ENCODE measurements at places on chromosomes 5 and 9.

DNA sequence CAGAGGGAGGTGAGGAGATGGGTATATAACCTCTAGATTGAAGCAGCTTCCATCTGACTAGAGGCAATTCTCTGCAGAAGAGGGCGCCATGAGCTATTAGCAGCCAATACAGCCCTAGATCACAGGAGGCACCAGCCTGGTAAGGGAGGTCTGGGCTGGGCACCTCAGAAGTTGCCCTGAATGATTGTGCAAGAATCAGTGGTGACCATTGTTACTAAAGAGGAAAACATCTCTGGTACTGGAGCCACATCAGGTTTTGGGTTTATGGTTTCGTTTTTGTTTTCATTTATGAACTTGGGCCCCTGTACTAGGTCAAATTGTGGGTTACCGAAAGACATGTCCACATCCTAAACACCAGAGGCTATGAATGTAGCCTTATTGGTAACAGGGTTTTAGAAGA, 342.0 kb downstream of the MLLT3 start:
- DNase-seq, result no peak

- DNase-seq, result no peak
These were observed 54.3 kb downstream of the ANKRD55 start for GRCh38 chr5:56178823-56179222.

DNA sequence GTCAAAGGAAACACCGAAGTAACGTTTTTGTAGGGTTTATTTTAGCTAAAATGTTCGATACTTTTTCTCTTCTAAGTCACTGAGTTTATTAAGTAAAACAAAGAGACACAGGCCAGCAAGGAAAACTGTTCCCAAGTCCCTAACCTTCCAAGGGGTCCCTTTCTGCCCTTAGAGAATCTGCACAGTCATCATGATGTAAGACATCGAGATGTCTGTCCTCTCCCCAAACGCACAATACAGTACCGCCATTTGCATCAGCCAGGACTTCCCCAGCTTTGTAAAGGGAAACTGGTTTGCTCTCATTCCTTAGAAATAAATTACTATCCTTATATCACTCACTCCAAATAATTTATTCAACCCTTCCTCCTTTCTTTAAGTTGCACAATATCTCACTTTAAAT, 89.3 kb downstream of the MARCHF11 start:
- DNase-seq, result no peak

- DNase-seq, result no peak
These were observed 48.8 kb downstream of the NTNG2 start for GRCh38 chr9:132210472-132211145.

DNA sequence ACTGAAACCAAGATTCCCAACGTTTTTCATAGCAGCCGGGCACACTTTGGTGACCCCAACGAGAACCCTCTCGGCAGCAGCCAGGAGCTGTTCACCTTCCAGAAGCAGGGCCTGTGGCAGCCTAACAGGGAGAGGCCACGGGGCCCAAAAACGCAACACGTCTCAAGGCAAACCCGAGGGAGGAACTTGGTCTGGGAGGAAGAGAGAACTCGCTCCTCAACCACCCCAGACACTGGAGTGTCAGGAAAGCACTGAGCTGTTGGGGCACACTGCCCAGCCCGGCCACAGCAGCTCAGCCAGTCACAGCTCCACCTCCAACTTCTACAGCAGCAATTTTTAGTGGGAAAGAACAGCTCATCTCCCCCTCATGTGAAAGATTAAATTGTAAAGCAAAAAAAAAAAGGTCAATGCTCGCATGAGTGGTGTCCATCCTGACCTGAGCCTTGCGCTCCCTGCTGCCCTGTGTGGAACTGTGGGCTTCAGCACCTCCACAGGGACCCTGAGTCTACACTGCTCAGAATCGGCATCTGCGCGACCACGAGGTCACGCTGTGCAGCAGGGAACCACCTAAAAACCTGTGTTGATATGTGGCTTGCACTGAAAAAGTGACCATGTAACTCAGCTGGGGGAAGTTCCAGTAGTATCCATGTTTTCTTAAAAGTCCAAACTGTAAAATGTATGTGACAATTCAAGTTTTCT, 55.0 kb downstream of the IPPK start:
- DNase-seq, result no peak

DNA sequence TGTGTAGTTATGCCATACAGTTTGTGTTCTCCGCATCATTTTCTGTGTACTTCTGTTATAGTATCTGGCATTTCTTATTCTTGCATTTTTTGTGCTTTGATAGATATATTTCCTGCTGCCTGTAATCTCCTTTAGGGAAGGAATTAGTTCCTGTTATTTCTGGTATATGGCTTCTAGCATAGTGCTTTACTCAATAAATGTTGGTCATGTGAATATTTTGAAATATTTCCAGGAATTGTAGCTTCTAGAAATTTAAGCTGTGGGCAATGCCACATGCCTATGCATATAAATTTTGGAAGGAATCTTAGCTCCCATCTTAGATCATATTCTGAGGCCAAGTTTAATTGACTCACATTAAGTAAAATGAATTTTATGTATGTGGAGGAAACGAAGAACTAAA, 11.5 kb upstream of the PRRC1 start:
- no peak for DNase-seq

DNA sequence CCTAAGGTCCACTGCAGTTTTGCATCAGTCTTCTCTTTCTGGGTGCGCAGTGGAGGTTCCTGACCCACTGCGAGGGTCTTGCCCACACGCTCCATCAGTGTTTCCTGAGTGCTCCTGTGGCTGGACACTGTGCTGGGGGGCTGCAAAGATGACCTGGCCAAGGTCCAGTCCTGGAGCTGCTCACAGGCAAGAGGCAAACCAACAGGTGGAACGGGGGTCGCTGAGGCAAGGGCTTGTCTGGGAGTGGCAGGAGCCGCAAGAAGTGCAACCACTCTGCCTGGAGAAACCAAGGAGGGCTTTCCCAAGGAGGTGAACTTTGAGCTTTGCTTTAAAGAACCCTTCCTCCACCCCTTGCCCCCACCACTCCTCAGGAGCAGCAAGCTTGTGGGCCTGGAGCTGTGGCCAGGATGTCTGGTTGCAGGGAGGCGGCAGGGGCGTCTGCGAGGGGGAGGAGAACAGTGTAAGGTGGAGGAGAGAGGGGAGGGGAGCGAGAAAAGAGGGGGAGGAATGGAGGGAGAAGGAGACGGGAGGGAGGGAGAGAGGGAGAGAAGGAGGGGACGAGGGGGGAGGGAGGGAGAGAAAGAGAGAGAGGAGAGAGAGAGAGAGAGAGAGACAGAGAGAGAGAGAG, 444 bp upstream of the CPLX2 start:
- DNase-seq, result no peak

DNA sequence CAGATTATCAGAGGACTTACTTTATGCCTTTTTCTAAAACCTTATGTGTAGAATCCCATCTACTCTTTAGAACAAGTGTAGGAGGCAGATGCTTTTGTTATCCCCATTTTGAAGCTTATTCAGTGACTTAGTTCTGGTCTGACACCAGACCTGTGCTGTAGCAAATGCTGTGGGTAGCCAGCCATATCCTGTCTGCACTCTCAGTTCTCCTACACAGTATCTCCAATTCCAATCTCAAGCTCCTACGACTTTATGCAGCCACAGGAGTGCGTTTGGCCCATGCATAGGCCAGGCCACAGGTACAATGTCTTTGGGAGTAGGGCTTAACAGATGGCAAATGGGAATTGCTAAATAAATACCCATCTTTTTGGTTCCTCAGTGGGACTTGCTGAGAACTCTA, 292.6 kb downstream of the MCTP1 start:
- no peak for DNase-seq

DNA sequence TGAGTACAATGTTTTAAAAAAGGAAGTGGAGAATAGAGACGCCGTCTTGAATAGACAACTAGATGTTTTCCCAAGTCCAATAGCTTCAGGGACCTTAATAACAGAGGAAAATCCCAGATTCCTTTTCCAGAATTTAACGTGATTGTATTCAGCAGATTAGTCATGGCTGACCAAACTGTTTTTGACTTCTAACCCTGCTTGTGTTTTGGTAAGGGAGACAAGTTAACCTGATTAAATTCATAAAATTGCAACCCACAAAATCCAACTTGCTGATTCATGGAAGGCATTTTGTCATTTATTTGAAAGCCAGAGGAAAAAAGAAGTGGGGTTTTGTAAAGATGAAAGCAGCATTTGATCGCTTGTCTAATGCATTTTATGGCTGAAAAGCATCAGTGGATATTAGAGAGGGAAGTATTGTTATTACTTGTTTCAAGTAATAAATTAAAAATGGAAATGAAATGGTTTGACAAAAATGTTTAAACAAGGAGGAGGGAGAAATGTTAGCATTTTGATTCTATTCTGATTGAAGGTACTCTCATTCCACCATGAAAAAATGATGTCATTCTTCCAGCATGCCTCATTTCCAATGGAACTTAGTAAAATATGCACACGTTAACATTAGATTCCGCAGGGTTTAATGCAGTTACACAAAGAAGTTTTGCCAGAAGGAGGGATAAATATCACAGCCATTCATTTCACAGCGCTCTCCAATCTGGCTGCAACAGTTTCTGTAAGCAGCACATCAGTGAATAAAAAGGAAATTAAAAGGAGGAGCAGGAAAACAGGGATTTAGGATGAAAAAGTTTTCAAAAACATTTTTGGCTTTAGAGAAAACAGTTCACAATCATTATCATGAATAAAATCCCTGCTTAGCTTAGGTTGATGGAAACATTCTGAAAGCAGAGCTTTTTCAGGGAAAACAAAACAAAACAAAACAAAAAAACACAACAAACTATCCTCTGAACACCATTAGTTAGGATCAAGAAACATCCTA, 314.7 kb downstream of the PRR16 start:
- DNase-seq, result no peak

- DNase-seq, result no peak
These were observed 104.0 kb upstream of the SSBP2 start for GRCh38 chr5:81854915-81855314.

DNA sequence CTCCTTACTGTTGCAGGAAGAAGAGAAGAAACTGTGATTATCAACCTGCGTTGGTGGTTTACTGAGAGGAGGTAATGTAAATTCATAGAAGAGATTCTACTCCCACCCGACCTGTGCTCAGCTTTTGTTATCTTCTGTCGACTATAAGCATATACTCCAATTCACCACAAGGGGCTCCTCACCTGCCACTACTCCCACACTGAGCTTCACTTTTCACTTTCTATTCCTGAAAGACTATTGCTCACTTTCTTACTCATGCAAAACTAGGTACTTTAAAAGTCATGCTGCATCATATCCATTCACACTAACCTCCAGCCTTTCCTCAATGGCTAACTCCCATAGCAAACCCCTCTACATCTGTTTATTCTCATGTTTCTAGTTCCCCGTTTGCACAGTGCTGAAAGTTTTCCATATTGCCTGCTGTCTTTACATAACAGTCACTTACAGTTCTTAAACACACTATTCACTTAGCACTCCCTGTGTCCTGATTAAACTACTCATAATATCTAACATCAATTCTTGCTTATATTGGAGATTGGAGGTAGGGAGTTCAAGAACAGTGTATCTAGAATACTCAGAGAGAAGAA, 1062.6 kb downstream of the NR2F1-AS1 start:
- DNase-seq, result no peak

DNA sequence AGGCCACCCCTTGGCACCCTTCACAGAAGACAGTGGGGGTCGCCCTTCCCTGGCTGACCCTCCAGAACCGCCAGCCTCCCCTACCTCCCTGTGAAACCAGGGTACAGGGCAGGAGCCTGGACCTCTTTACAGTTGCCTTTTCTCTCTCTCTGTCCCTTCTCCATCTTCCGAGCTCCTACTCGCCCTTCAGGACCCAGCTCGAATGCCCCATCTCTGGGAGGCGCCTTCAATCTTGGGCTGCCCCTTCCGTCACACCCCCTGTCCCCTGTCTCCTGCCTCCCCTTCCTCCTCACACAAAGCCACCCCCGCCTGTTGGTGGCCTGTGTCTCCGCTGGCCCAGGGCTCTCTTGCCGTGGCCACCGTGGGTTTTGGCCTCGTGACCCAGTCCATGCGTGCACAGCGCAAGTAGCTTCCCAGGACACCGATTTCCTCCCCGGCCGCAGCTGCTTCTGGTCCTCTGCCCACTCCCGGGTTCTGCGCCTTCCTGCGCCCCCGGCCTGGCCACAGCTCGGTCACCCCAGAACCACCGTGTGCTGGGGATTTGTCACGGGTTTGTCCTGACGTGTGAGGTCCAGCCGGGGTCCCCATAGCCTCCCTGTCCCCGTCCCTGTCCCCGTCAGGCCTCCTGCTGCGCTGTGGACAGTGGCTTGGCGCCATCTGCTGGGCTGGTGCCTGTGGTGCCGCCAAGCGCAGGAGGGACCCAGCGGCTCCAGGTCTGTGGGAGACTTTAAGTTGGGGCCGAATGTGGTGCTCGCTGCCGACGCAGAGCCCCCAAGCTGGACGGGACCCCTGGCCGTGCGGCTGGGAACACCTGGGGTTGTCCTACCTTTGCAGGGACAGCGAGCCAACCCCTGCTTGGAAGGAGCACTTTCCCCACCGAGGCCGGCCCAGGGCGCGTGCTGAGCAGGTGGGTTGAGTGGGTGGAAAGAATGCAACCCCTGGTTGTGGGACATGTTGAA, 4.0 kb upstream of the TMEM250 start:
- DNase-seq, result peak; percentile 78

- no peak for DNase-seq
These were observed 955 bp downstream of the CDH6 start for GRCh38 chr5:31194468-31194813.

DNA sequence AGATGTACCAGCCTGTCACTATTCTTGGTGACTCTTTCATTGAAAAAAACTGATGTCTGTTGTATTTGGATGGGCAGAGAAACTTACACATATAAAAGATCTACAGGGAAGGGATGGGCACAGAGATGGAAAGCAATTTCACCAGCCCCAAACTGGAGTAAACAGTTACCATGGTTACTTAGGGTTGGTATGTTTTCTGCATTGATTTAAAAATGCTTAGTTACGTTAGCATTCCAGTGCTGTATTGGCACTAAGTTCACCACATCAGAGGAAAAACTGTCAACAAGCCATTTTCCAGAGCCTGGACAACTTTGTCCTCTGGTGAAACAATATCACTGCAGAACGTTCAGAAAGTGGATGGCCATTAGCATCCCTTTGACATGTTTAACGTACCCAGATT, 28.0 kb downstream of the MARCHF3 start:
- DNase-seq, result no peak

GRCh38 chr9:95021166-95021886, 294.8 kb downstream of the AOPEP start:
- no peak for DNase-seq

- DNase-seq, result no peak
These were observed 24.2 kb downstream of the XRCC4 start for GRCh38 chr5:83101514-83101913.

GRCh38 chr5:40312205-40312604, 367.5 kb upstream of the PTGER4 start:
- no peak for DNase-seq

DNA sequence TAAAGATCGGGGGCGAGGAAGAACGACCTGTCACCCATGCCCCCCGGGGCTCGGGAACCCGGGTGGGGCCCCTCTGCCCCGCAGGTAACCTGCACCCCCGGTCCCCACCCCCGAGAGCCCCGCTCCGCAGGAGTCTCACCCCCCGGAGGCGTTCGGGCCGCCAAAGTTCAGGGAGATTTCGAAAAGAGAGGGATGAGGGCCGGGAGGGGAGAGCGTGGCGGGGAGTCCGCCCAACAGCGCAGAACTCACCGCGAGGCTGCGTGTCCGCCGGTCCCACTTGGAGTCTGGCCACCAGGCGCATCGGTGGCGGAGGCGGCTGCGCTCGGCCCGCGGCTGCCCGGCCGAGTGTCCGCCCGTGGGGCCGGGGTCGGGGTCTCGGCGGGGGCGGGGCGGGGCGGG, at the start of gene PHF19:
Gene PHF19, minus strand, starts transcription at position 347 of the 399 bp plus-strand sequence. CDS start 2,447 bp downstream, outside the sequence.
- no peak for DNase-seq

GRCh38 chr5:96203761-96204160, 229.3 kb downstream of the PCSK1 start:
- DNase-seq, result no peak

GRCh38 chr9:95494022-95494415, 22.8 kb downstream of the PTCH1 start:
- DNase-seq, result peak; percentile 25

- no peak for DNase-seq
These were observed 44.7 kb upstream of the GABRP start for GRCh38 chr5:170738840-170739239.
